ENCODE measurements at places on chromosomes 6 and 20.

DNA sequence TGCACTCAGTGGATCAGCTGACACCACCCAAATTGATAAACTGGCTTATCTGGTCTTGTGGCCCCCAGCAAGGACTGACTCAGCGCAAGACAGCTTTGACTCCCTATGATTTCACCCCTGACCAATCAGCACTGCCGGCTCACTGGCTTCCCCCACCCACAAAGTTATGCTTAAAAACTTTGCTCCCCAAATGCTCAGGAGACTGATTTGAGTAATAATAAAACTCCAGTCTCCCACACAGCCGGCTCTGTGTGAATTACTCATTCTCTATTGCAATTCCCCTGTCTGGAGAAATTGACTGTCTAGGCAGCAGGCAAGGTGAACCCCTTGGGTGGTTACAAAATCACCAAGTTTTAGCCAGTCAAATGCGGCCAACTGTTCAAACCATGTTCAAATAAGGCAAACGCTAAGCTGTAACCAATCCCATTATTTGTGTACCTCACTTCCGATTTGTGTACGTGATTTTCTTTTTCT is 32.5 kb downstream of the SLC22A2 start:
- DNase-seq = no peak

DNA sequence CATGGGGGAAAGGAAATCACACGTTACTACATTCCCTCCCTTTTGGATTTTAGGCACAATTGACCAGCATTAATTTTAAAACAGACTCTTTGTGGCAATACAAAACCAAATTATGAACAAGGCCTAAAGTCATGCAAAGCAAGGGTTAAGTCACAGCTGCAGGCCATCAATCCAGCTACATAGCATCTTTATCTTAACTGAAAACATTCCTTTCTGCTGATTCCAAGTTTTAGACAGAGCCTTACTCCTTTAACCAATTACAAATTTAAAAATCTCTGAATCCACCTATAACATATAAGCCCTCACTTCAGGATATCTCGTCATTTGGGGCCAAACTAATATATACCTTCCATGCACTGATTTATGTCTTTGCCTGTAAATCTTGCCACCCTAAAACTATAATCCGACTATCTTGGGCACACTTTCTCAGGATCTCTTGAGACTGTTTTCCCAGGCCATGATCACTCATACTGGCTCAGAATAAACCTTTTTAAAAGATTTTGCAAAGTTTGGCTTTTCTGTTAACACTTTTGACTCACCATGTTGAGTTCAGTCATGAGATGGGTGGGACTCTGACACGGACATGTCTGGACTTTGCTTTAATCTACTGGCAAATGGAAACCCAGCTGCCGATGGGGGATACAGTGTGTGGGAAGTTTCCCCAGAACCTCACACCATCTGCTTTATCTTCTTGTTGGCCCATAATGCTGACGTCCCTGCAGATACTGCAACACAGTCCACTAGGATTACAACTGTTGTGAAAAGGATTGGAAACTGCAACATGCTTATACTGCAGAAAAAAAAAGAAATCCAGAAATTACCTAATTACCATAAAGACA is 757.0 kb downstream of the PTPRT start:
- no peak for DNase-seq

GRCh38 chr6:75882734-75883133 is 133.7 kb downstream of the MYO6 start:
- no peak for DNase-seq

DNA sequence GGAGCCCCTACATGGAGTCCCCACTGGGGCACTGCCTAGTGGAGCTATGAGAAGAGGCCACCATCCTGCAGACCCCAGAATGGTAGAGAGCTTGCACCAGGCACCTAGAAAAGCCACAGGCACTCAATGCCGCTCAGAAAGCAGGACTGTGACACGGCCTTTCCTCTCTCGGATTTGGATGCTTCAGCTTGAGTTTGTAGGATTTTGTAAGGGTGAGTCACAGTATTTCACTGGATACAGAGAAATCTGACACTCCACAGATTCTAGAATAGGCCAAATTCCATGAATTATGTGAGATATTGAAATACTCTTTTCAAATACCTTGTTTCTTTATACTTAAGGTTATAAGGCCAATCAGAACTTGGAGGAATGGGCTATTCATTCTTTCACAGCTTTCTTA is 424.5 kb downstream of the HTR1B start:
- DNase-seq = no peak

GRCh38 chr6:139146317-139146726 is 11.4 kb downstream of the HECA start:
- DNase-seq = no peak

GRCh38 chr20:37359836-37360235 is 13.9 kb downstream of the SRC start:
- DNase-seq = no peak

DNA sequence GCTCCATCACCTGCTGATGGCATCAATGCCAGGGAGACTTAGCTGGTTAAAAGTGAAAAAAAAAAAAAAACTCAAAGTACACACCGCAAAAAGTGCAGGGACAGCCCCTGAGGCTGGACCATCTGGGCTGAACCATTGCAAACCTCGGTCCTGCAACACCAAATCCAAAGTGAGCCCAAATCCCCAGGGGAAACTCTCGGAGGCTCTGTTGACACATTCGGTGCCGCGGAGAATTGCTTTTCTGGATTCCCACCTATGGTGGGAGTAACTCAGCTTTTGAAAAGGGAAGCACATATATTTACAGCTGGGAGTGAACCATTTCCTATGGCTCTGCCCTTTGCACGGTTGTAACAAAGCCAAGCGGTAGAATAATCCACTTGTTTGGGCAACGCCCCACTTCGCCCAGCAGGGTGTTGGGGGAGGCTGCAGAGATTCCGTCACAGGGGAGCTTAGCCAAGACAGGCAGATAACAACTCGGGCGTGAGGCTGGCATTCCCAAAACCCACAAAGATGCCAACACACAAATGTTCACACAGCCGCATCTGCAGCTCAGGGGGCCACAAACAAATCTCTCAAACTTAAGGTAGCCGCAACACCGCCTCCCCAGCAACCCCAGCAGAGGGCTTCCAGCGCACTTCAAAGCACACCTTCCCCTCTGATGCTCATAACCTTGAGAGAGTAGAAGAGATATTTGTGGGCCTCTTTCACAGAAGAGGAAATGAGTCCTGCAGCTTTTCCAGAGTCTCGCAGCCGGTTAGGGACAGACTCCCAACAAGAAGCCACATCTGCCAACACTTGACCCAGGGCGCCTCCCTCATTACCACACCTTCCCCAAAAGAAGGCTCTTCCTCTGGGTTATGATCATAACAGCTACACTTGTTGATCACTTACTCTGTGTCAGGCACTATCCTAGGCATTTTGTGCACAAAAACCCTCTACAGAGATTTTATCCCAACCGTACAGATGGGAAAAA is 11.4 kb downstream of the ZC3H12D start:
- DNase-seq = no peak

- no peak for DNase-seq
Measured at GRCh38 chr20:57711311-57711712, 1.5 kb upstream of the PMEPA1 start.

- DNase-seq = no peak
Measured at GRCh38 chr20:29742699-29743100, 1514.8 kb upstream of the DEFB115 start.

DNA sequence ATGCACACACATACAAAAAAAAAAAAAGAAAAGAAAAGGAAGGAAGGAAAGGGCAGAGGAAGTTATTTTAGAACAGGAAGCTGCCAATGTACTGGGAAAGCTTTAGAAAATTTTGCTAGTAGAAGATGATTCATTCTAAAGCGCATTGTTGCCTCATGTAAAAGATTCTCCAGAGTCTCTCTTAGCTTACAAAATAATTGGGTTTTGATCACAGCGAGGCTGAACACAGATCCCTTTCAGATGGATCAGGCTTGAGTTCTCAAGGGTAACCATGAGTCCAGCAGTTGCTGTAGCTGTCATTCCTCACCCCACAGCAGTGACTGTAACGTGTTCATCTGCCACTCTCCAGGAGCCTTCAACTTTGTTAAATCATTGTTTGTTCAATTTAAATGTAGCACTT is 81.9 kb downstream of the PHACTR2 start:
- no peak for DNase-seq

GRCh38 chr6:161401587-161402309 is 127.9 kb upstream of the AGPAT4 start:
- no peak for DNase-seq

- peak; percentile 73 for DNase-seq
Measured at GRCh38 chr6:106520711-106521401, 108.4 kb downstream of the RTN4IP1 start.

GRCh38 chr6:5208057-5208456 is 52.7 kb downstream of the LYRM4 start:
- DNase-seq = no peak

GRCh38 chr6:127302728-127303660 is 36.3 kb downstream of the RNF146 start:
- no peak for DNase-seq

GRCh38 chr20:62365814-62366369 is 1.2 kb downstream of the LAMA5 start:
- DNase-seq = no peak

DNA sequence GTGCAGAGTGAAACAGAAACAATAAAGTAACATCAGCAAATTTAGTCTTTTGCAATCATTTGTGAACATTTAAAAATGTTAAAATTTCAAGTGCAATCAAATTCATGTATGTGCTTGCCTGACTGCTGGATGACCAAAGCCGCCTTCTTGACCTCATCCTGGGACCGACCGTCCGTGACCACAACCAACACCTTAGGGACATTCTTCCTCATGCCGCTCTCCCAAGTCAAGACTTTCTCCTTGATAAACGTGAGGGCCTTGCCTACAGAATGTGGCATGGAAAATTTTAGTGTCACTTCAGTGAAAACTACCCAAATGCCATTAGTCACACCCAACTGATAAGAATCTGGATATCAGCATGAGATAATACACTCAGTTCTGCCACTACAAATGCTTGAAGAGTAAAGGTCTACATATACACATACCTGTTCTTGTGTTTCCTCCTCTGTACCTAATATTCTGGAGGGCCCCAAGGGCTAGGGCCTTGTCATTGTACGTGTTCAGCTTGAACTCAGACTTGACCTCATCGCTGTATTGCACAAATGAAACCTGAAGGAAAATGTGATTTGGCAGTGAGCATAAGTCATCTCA is 86.8 kb downstream of the COL12A1 start:
- no peak for DNase-seq

- DNase-seq = no peak
Measured at GRCh38 chr6:13367396-13367795, 39.1 kb upstream of the TBC1D7 start.

- DNase-seq = no peak
Measured at GRCh38 chr6:5684320-5685053, 322.2 kb downstream of the NRN1 start.

- DNase-seq = no peak
Measured at GRCh38 chr6:148471624-148472159, 129.1 kb downstream of the SASH1 start.

DNA sequence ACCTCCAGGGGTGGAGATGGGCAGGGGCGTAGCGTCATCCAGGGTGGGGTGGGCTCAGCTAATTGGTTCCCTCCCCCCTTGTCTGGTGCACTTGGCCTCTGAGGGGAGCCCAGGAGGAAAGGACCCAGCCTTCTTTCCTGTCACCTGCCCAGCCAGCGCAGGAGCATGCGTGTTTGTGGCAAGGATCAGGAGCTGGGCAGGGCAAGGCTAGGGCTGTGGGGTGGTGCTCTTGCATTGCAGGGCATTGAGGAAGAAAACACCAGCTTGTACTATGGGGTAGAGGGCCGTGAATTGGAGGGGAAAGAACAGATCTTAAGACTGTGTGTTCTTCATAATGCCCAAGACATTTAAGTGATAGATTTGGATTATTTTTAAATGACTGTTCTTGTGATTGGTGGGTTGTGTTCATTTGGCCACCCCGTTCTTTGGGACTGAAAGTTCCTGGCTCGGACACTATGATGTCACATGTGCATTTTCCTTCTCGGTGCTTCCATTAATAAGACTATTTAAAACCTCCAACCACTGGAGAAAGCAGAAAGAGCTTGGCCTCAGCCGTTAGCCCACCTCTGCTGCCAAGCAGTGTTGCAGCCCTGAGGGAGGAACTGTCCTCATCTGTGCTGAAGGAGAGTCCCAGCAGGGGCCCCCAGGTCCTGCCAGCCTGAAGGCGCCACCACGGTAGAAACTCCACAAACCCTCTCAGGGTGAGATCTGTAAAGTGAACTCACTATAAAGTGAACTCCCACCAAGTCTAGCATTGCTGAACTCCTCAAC is 136.2 kb upstream of the INSM1 start:
- DNase-seq = no peak

GRCh38 chr6:36955671-36956445 is 1.3 kb downstream of the PI16 start:
- no peak for DNase-seq

- DNase-seq = no peak
Measured at GRCh38 chr20:41222703-41223102, 85.4 kb downstream of the PLCG1 start.

GRCh38 chr6:28695715-28696114 is 170.0 kb downstream of the GPX5 start:
- DNase-seq = no peak

DNA sequence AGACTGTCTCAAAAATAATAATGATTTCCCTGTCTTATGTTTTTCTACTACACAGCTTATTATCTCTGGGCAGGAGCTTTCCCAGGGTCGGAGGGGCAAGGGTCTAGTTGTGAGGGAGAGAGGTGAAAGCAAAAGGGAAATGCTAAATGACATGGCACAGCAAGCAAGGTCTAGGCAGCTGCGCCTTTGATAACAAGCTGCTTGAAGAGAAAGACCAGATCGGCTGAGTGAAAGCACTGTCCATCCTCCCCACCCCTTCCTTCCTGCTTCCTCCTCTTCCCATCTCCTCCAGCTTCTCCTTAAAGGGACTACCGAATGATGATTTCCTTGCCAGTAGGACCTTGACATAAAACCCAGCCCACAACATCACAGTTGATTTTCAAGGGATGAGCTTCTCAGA is 158.1 kb upstream of the AKAP12 start:
- DNase-seq = no peak

DNA sequence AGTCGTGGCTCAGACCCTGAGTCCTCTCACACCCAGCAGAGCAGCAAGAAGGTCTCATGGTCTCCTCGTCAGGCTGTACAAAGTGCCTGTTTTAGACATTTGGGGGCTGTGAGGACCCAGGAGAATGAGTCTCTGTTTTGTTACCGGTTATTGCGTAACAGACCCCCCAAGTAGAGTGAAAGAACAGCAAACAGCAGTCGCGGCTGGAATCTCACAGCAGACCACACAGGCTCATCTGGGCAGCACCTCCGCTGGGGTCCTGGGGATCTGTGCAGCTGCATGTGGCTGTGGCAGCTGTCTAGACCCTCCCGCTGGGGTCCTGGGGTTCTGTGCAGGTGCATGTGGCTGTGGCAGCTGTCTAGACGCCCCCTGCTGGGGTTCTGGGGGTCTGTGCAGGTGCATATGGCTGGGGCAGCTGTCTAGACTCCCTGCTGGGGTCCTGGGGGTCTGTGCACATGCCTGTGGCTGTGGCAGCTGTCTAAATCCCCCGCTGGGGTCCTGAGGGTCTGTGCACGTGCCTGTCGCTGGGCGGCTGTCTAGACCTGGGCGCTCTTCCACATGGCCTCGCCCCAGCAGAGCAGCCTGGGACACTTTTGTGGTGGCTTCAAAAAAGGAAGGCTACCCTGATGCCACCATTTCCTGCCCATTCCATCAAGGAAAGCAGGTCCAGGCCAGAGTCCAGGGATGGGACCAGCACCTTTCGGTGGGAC is 24.7 kb downstream of the ENTPD6 start:
- DNase-seq = no peak

- peak; percentile 82 for DNase-seq
Measured at GRCh38 chr20:32535953-32536823, 48.9 kb downstream of the NOL4L start.

All from activated T-cell treated with anti-CD3 and anti-CD28 coated beads, Interleukin-2, amount 50 U/mL, for 1 hour (primary cell).